Upper lobe of left lung (tissue), 6 donors: ENCODE measurements at places on chromosomes 16 and 17.

GRCh38 chr17:32903774-32904673 is 23.9 kb upstream of the TMEM98 start:
- DNase-seq = no peak

DNA sequence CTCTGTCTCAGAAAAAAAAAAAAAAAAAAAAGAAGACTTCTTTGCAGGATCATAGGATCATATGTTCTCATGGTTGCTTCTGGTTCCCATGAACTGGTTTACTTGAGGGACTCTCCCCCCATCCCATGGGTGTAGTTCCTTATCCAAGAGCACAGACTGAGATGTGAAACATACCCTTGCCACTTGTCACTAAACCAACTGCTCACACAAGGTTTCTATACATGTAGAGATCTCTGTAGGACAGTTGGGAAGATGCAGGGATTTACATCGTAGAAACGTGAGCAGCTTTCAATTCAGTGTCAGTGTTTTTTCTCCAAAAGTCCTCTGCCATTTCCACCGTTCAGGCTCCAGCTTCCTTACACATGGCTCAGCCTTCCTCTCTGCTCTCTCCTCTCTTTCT is 11.1 kb upstream of the TMEM94 start:
- DNase-seq = no peak

GRCh38 chr16:2190659-2191445 is 5.6 kb downstream of the CASKIN1 start:
- no peak for DNase-seq

- DNase-seq = peak; percentile 70
These were observed 5.0 kb downstream of the YBX2 start for GRCh38 chr17:7289256-7290032.

GRCh38 chr17:78263063-78263735 is 31.8 kb downstream of the TMEM235 start:
- peak; percentile 81 for DNase-seq

DNA sequence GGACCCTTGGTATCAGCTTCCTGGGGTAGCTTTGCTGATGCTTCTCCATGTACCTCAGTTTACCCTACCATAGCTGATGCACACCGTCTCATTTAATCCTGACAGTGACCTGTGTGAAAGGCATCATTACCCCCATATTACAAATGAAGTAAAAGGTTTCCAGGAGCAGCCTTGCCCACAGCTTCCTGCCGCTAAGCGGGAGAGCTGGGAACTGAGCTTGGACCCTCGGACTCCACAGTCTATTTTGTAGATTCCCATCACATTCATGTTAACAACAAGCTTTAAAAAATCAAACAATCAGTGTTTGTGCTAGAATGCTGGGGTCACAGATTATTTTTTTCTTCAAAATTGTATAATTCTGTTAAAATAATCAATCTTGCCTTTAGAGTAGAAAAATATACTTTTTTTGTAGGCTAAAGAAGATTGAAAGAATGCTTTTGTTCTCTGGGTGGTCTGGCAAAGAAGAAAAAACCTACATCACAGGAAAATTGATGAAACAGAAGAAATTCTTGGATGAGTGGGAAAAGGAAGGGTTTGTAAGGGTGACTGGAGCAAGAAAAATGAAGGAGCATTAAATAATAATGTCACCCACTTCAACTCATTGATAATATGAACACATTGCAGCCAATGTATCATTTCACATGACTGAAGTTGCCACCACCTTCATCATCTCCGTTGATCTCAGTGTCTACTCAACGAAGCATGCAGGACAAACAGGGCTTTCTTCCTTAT is 9.5 kb upstream of the USP10 start:
- DNase-seq = no peak

DNA sequence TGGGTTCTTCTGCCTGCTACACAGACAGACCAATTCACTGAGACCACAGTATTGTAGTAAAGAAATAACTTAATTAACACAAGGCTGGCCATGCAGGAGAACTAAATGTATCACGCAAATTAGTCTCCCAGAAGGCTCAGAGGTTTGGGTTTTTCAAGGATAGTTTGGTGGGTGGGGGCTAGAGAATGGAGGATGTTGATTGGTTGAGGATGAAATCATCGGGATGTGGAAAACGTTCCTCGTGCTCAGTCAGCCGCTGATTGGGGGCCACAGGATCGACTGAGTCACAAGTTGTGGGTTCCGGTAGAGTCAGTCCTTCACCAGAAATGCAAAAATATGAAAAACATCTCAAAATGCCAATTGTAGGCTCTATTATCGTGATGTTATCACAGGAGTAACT is 18.7 kb downstream of the RHOT1 start:
- no peak for DNase-seq

DNA sequence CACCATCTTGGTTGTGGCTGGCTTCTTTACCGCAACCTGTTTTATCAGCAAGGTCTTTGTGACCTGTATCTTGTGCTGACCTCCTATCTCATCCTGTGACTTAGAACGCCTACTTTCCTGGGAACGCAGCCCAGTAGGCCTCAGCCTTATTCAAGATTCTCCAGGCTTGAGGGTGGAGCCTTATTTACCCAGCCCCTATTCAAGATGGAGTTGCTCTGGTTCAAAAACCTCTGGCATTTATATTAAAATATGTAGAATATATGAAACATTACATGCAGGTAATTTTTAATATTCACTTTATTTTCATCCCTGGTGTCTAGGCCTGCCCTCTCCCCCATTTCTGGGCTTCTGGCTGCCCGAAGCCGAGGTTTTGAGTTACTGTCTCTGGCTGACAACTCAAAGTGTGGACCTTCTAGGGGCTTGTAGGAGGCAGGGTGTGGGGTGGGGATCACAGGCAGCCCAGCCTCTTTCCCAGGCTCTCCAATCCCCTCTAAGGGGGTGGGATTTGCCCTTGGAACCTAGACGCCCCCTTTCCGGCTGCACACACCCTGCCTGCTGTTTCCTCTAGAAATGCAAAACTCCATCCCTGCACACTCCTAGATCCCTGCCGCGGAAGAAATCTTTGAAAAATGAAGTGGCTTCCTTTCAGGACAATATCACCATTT is 152.0 kb downstream of the KCNJ12 start:
- DNase-seq = no peak

- DNase-seq = peak; percentile 24
These were observed 47.9 kb downstream of the WDR59 start for GRCh38 chr16:74936902-74937560.

GRCh38 chr17:72120642-72121163 is at the start of gene SOX9:
SOX9 (plus strand) TSS chr17:72121020; CDS start chr17:72121392, 372 bp downstream.
- DNase-seq = peak; percentile 81

DNA sequence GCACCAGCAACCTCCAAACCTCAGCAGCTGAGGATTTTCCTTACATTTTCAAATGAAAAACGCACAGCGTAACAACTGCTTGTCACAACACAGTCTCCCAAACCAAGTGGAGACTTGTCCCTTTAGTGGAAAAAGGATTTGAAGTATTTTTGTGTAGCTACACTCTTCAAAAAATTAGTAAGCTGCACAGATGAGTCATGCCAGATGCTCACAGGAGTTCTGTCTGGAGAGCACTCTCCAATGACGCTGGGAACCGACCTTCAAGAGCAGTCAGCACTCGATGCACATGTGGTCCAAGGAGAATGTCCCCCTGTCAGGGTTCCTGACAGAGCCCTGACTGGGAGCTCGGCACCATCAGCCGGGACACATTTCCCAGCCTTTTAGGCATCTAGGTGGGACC is 39.8 kb downstream of the MAP1LC3B start:
- DNase-seq = no peak

DNA sequence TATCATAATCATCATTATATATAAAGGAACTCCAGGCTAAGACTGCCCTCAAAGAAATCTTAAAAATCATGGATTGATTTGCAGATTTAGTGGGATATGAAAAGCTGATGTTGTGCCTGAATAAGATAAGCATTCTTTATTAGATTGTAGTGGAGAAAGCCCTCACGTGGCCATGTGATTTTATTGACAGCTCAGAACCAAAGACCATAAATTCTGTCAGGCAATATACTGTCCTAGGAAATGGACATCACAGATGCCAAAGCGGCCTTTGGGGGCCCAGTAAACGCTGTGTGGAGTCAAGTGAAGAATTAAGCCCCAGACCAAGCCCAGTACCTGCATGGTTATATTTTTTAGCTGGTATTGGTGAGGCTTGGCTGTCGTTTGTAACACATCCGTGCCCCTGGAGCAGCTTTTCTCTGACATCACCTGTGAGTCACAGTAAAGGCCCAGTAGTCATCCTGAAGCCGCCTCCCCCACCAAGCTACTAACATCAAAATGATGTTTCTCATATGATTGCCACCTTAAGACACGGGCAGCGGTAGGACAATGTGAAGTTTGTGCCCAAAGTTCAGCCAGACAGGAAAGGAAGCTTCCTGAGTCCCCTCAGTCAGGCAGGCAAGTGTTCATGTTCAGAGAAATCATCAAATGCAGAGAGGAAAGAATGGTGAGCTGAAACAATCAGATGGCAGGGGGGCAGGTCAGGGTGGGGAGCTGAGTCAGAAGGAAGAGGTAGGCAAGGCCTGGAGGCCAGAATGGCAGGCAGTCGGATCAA is 209.4 kb downstream of the IRX3 start:
- no peak for DNase-seq

DNA sequence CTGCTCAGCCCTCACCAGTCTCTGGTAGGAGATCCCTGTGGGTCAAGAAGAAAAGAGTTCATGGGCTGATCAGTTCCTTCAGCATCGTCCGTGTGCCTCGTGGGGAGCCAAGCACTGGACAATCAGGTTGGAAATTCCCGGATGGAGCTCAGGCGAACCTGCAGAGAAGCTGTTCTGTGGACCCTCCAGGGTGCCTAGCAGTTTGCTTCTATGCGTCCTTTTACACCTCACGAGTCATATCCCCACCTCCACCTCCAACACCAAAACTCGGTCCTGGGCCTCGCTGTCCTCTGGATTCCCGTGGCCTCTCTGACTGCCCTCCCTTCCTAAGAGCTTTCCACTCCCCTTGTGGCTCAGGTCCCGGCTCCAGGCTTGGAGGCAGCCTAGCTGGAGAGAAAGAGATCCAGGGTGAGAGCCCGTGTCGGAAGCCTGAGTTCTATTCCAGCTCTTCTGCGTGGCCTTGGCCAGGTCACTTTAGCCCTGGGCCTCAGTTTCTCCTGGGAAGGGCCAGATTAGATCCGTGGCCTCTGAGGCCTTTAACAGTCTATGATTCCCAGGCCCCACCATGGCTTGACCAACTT is 26.2 kb upstream of the PIK3R6 start:
- peak; percentile 8 for DNase-seq

GRCh38 chr16:69482410-69482991 is 58.1 kb downstream of the CYB5B start:
- DNase-seq = peak; percentile 25

GRCh38 chr17:5587438-5588032 is 3.2 kb upstream of the NLRP1 start:
- no peak for DNase-seq

DNA sequence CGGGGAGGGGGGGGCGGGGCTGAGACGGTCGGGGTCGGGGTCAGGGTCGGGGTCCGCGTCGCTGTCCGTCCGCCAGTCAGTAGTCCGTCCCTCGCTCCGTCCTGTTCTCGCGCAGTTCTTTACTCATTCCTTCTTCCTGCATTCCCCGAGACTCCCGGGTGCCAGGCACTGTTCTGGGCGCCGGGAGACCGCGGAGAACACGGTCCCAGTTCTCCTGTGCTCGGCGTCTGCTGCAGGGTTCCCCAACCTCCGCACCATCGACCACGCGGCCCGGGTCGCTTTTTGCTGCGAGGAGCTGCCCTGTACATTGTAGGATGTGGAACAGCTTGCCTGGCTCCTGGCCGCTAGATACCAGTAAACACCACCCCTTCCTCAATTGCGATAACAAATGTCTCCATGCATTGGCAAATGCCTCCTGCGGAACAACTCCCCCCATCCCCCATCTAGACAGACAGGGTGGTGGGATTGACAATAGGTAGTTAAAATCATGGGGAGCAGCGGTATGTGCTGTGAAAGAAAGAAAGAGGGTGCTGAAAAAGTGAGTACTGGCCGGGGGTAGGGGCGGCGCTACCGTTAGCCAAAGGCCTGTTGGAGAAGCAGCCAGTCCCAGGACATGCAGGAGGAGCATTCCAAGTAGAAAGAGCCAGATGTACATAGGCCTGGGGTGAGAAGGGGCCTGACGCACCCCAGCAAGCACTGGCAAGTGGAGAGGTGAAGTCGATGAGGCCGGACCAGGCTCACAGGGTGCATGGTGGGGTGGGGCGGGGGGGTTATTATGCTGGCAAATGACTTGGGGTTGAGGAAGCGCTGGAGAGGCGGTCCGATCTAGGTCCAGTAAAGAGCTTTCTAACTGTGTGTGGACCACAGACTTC is 631 bp downstream of the TRAF7 start:
- no peak for DNase-seq

DNA sequence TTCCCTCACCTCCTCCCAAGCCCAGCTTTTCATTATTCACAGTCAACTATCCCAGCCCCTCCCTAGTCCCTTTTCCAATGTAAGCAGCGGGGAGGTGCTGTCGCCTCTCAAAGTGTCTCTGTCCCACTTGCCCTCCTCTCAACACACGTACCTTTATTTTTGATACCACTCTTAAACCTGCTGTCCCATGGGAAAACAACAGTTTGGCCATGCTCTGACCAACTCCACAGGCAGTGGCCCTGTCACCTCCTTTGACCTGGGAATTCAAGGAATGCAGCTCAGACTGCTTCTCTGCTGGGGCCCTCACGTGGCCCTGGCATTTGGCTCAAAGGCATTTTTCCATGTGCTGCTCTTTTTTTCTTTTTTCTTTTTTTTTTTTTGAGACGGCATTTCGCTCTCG is 4.2 kb downstream of the LYRM9 start:
- DNase-seq = no peak
